RWPE1 (cell line): ENCODE measurements at places on chromosomes 7 and 10.
A peak's percentile ranks its signal among the peaks of the same experiment; 100 is the strongest.

DNA sequence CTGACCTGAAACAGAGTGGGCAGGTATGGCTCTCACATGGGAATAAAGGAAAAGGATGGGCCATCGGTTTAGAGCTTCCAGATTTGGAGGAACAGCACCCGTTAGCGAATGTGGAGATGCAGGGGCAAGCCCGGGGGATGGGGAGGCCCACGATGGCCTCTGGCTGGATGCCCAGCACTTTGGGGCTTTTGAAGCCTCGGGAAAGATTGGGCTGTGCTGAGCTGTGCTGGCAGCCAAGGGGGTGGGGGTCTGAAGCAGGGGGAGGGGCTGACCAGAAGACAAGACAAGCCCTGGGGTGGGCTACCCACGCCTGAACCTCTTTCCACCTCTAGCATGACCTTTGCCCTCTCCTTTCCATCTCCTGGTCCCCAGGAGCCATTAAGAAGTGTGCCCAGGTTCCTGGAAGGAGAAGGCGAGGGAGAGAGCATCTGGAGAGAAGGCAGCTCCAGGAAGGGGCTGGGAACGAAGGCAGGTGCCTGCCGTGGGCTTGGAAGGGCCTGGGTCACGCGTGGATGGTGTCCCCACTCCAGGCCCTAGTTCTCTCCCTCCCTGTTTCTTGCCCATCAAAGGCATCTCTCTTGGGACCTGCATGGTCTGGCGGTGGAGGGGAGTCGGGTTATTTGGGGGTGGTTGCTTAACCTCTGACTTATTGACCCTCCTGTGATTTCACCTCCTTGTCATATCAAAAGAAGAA is 39.7 kb downstream of the JAKMIP3 start:
- DNase-seq, result no peak

- no peak for DNase-seq
Observed at GRCh38 chr10:50991456-50992355, 82.6 kb upstream of the PRKG1 start.

GRCh38 chr7:73978661-73979563 is 49.1 kb upstream of the ELN start:
- peak; percentile 38 for DNase-seq

GRCh38 chr7:70486977-70487376 is 645.0 kb upstream of the GALNT17 start:
- peak; percentile 11 for DNase-seq

- DNase-seq, result no peak
Observed at GRCh38 chr7:121485467-121486243, 89.5 kb upstream of the FAM3C start.

- peak; percentile 23 for DNase-seq
Observed at GRCh38 chr10:43260117-43260761, 6.6 kb downstream of the RASGEF1A start.

DNA sequence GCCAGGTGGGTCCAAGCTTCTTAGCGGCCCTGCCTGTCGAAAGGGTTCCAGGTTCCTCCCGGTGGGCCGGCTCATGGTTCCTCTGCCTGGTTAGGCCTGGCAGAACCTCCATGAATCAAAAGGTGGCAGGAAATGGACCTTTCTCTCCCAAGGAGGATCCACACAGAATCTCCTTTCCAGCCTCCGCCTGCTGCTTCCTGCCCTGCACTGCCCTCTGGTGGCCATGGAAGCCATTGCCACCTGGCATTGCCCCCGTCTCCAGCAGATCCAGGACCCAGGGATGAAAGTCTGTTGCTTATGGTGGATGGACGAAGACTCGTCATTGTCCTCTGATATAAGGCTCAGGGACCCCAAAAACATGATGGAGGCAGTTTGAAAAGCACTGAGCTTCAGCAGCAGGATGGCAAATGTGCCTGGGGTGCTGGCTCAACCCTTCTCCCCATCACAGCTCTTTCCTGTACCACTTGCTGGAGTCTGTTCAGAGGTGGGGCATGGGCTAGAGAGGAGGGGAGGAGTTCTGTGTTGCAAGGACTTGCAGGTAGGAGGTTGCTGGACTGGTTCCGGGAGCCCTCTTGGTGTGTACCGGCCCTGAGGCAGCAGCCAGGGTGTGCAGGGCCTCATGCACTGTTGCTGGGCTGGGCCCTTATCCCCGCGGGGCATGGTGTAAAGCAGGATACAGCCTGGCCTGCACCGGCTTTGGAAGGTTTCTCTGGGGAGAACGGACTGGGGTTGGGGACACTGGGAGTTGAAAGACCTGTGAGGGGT is 11.3 kb upstream of the INMT start:
- DNase-seq, result peak; percentile 92

- DNase-seq, result no peak
Observed at GRCh38 chr7:64947252-64948000, 43.4 kb downstream of the ZNF117 start.

DNA sequence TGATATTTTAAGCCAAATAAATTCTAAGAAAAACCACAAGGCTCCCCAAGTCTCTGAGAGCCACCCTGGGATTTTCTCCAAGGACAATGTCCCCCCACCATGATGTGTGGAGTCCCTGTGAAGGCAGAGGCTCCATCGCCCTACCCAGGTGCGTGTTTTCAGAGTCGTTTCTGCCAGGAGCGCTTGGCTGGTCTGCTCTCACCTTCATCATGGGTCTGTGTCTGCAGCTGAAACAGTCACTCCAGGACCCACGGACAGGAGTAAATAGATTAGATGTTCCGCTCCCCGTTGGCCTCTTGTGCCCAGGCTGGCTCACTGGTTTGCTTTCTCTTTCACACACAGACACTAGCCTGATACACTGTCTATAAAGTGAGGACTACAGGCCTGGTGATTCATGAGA is 217.5 kb downstream of the SFMBT2 start:
- DNase-seq, result no peak

GRCh38 chr7:100968031-100968430 is 1.3 kb upstream of the MUC12 start:
- no peak for DNase-seq

DNA sequence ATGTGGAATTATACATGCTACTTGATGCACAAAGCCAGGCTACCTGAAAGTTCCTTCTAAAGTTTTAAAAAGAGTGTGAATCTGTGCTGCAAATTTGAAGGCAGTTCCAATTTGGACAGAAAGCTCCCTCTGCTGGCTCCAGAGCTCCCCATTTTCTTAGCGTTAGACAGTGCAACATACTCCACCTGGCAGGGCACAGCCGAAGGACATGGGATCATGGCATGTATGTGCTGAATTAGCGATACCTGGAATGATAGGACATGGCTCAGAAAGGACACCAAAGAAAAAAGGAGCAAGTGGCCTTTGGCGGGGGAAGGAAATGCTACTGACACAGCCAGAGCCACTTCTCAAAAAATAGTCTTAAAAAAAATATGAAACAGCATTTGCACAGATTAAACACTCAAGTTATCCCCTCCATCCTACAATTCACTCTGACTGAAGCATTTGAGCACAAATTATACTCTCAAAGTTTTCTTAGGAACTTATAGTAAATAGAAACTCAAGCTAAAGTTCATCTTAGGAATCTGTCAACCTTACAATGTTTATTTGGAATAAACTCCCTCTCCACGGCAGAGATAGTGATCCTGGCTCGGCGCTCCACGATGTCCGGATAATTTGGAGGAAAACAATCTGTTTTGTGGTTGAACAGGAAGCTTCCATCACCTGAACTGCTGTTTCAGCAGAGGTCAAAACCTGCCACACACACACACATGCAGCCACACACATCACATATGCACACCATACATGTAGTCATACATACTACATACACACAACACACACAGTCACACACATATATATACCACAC is 80.0 kb downstream of the C7orf25 start:
- DNase-seq, result peak; percentile 53

- DNase-seq, result no peak
Observed at GRCh38 chr7:154644366-154644765, 358.6 kb downstream of the PAXIP1 start.

DNA sequence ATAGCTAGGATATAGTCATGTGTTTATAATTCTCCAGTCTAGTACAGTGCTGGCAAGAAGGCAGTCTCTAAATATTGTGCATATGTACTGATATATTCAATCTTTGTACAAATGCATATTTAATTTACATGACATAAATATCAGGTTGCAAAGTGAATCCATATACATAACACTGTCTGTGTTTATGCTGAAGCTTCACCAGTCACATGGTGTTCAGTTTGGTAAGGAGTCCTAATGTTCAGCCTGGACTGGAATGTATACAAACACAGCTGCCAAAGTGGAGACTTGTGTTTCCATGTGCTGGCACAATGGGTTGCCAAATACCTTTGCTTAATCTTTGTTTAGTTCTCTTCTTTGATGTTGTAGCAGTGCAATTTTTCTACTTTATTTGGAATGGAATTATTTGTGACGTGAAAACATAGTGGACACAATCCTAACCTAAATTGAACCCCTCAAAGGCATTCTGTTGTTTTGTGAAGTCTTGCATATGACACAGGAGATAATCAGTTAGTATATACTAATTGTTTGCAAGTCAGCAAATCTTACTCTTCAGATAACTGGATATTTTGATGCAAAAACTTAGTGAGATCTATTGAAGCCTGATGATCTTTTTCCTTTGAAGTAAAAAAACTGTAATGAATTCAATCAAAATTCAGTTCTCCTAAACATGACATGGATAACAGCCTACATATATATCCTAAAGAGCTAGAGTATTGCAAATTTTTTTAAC is 17.3 kb upstream of the ARL4A start:
- no peak for DNase-seq

DNA sequence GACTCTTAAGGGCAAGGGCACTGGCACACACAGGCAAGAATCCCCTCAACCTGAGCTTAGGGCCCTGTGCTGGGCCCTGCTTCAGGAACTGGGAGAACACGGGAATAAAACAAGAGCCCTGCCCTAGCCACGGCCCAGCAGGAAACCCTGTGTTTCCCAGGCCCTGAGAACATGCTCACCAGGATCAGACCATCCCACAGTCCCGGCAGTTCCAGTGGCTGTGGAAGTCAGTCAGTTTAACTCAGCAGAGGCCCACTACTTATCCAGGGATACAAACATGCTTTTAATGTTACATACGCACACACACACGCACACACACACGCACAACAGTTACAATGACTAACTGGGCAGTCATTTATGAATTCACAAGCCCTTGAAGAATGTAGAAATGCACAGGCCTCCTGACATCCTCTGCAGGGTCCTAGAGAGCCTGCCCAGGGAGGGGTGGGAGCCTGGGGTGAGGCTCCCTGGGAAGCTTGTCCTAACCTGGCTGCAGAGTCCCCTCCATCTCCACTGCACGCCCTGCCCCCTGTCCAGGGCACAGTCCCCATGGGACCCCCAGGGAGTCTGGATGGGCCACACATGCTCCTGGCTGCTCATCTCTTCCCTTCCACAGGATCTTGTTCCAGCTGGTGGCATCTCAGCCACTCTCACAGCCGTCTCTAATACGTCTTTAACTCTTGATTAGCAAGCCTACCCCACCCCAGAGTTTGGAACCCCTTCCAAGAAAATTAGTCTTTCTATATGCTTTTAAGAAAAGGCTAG is 97.6 kb downstream of the TCERG1L start:
- DNase-seq, result no peak

- no peak for DNase-seq
Observed at GRCh38 chr7:106415433-106415832, 130.7 kb upstream of the NAMPT start.

DNA sequence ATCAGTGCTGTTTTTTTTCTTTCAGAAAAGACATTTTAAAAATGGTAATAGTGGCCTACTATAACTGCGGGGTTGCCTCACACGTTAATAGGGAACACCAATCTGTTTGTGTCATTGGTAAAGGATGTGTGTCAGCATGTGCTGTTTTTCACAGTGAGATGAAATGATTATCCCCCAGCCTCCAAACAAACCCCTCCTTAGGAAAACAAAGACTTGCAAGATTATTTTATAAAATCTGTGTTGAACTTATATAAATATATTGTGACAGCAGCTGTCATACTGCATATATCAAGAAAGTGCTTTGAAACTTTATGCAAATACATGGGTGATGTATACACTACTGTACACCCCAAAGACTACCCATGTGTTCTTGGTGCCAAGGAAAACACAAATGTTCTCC is 125.8 kb downstream of the BMPER start:
- no peak for DNase-seq

DNA sequence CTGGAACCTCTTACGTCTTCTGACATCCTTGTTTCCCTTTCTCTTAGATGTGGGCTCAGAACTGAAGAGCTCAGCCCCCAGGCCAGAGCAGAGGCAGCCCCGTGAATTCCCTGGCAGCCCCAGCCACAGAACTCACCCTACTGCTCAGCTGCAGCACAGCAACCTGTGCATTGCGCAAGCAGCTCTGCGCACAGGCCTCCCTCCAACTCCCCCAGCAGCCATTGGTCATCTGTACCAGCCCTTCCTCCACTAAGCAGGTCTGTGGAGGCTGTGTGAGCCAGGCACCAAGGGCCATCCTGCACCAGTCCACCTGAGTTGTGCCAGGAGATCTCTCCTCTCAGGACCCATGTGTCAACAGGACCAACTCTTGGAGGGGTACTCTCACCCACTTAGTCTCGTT is 54.5 kb downstream of the ZNF33B start:
- no peak for DNase-seq

DNA sequence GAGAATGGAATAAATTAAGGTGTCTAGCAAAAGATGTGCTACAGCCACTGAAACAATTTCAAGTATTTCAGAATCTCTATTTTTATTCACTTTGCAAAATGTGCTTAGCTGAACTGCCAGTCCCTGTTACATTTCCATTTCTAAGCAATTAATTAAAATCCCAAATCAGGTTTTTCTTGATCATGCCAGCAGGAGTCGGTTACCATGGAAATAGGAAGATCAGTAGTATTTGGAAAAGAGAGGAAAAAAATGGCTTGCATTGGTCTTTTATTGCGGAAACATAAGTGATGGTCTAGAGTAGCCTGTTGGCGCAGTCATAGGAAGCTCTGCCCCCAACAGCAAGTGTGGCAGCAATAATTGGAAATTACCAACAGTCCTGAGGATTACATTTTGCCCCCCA is 867.1 kb downstream of the GATA3 start:
- DNase-seq, result no peak

DNA sequence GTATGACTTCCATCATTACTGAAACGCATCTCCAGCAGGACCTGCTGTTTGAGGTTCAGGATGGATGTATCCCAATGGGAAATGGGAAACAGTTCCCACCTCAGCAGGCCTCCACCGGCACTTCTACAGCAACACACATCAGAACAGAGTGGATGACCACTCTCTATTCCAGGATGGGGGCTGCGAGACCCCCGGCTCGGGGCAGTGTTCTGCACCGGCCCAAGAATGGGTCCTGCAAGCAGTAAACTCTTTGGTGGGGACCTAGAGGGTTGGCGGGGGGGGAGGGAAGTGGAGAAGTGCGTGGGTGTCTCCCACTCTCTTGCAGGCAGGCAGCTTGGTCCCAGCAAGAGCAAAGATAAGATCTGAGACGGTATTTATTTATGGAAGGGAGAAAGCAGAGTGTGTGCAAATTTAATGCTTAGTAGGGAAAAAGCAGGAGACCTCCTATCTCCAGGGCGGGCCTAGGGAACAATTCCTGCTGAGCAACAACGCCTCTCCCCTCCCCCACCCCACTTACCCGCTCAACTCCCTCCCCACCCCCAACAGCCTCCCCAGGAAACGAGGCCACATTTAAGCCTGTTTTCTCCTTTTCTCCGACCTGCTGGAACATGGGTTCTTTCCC is 4.0 kb downstream of the SFMBT2 start:
- no peak for DNase-seq

DNA sequence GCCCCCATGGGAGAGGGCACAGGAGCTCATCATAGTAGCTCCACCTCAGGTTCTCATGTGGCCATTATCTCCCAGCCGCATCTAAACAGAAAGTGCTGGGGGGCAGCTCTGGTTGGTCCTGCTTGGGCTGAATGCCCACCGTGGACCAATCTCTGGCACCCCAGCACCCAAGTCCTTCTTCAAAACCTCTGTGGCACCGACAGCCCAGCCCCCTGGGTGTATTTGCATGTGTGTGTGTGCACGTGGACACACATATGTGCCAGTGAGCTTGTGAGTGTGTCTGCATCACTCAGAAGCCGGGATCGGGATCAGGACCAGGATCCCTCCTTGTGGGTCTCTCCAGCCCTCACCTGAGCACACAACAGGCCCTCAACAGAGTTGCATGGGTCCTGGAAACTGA is 68.2 kb downstream of the ALOX5 start:
- no peak for DNase-seq
